ENCODE measurements at places on chromosomes 16 and 17.

GRCh38 chr17:14123619-14124278 is 54.4 kb downstream of the COX10 start:
- DNase-seq, result no peak

- DNase-seq, result no peak
Observed at GRCh38 chr17:64635647-64636305, 26.3 kb downstream of the SMURF2 start.

GRCh38 chr16:76483307-76483909 is 206.2 kb downstream of the CNTNAP4 start:
- no peak for DNase-seq

GRCh38 chr16:47028767-47029377 is 55.4 kb upstream of the DNAJA2 start:
- no peak for DNase-seq

DNA sequence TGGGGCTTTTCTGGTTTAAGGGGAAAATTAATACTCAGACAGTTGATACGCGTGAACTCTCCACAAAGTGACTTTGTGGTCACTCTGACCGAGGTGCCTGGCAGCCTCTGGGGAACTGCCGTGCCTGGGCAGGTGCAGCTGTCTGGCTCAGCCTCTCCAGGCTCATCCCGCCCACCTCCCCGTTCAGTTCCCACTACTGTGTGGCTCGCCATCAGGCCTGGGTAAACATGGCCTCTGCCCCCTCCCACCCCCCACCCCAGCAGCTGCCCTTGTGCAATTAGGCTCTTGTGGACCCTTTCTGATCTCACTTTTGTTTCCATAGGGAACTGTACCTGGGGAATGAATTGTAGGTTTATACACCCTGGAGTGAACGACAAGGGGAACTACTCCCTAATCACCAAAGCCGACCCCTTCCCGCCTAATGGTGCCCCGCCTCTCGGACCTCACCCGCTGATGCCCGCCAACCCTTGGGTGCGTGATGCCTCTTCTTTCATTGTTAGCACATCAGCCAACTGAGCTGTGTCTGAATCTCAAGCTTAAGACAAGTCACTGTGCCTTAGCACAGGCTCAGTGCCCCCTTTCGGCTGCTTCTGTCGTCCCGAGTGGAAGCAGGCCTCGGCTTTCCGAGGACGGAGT is 27.8 kb downstream of the ZC3H18 start:
- no peak for DNase-seq

Measured in retinal pigment epithelial cell (primary cell).